ENCODE measurements at places on chromosomes 13 and 19. TPM values are rescaled to one million over a fixed set of nuclear protein-coding genes. Genes with fewer than 3 reads are reported as not detected.

The CCNA1 gene
- 0.20 TPM for total RNA-seq

The SHC2 gene
- total RNA-seq: 0.73 TPM

The OR4F17 gene
- total RNA-seq: not detected

The ZNF253 gene
- total RNA-seq: 3.3 TPM

The FPR3 gene
- total RNA-seq: not detected

The PEAK3 gene
- total RNA-seq: not detected

All from subcutaneous preadipocyte (primary cell).